Midbrain (tissue), 1 donor: ENCODE measurements at places on chromosomes 16 and 17.
A peak's percentile ranks its signal among the peaks of the same experiment; 100 is the strongest.

- no peak for DNase-seq
These were observed 14.0 kb upstream of the RBFOX1 start for GRCh38 chr16:7318686-7319085.

GRCh38 chr16:53892155-53892554 is 188.2 kb downstream of the FTO start:
- DNase-seq: peak; percentile 83

- no peak for DNase-seq
These were observed 608.6 kb upstream of the GOT2 start for GRCh38 chr16:59342669-59343068.

- peak; percentile 73 for DNase-seq
These were observed 170.8 kb upstream of the FAM20A start for GRCh38 chr17:68771867-68772515.

- DNase-seq: no peak
These were observed 9.2 kb downstream of the TBKBP1 start for GRCh38 chr17:47703191-47703591.

DNA sequence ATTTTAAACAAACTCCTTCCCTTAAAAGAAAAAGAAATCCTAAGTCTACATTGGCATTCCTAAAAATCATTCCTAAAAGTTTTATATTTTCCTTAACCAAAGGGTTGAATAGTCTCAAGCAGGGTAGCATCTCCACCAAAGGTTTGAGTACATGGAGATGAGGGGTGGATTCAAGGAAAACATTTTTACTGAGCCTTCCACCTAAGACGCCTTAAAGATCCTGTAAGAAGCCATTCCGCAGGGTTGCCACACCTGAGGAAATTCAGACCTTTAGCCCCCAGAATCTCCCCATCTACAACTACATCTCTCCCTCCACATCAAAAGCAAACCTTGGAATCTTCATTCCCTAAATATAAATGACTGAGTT is 7.7 kb upstream of the AKTIP start:
- DNase-seq: no peak

- DNase-seq: no peak
These were observed 29.0 kb downstream of the RMI2 start for GRCh38 chr16:11374255-11374654.

DNA sequence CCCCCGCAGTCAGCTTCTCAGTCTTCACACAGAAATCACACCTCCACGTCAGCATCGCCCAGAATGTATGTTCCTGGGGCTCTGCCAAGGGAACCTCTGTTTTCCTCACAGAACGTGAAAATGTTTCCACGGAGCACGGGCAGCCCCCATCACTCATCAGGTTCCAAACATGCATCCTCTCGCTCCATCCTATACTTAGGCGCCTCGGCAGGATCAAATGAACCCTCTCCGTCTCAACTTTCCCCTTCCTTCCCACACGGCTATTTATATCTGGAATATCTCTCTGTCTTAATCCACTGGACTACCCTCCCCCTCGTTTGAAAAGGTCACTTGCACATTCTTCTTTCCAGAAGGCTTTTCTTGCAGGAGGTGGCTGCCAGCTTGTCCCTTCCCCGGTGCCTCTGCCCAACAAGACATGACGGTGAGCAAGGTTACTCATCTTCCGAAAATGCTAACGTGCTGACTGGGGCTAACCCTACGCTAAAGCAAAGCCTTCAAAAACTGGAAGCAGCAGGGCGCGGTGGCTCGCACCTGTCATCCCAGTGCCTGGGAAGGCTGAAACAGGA is 21.6 kb downstream of the NXN start:
- DNase-seq: no peak

DNA sequence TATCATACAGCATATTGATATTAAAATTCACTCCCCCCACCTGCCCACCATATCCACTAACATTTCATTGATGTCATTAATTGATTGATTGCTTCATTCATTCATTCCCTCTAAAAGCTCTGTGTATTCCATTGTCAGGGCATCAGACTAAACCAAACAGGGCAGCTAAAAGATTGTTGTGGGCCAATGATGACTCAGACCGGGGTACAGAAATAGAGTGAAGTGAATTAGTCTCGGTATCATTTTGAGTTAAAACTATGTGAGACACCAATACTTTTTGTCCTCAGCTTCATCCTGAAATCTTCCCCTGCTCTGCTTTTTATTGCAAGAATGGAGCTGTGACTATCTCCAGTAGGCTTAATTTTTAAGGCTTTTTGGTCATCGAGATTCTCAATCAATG is 868.3 kb downstream of the CDH11 start:
- DNase-seq: no peak

DNA sequence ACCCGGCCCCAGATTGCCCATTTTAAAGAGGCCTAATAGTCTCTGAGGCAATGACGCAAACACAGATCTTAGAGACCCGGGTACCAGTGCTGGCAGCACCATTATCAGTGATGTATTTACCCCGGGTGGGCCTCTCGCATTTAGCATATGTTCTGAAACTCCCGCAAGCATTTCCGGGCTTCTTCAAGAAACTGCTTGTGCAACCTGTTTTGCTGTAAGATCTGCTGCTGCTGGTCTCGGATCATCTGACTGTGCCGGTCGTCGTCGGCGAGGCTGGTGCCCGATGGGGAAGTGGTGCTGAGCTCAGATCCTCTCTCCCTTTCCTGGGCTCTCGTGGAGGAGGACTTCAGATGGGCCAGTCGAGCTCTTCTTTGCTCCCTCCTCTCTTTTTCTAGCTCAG is 12.5 kb downstream of the CEP295NL start:
- peak; percentile 51 for DNase-seq

DNA sequence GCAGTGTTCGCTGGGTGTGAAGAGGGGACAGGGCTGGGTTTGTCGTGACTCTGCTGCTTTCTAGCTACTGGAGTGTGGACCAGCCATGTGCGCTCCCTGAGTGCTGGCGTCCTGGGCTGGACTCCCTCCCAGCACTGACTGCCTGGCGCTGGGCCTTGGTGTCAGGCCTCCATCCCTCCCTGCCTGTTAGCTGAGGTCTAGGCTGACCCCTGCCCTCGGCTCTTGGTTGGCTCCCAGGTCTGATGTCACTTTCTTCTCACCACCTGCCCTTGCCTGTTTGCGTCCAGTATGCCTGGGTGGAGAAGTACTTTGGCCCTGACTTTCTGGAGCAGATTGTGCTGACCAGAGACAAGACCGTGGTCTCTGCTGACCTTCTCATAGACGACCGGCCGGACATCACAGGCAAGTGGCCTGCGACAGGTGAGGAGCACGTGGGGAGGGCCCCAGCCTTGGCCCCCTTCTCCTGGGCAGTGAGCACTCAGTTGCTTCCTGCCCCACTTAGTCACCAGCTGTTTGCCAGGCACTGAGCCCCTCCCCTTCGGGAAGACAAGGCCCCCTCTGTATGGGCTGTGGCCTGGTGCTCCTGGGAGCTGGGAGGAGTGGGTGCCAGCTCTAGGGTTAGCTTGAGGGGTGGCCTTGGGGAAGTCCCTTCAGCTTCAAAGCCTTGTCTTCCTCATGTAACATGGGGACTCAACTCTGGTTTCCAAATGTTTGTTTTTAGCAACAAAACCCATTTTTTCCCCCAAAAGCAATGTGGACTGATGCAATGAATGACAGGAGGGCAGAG is 41.5 kb downstream of the NT5M start:
- peak; percentile 29 for DNase-seq

GRCh38 chr17:15298176-15298575 is 33.0 kb upstream of the PMP22 start:
- DNase-seq: no peak

DNA sequence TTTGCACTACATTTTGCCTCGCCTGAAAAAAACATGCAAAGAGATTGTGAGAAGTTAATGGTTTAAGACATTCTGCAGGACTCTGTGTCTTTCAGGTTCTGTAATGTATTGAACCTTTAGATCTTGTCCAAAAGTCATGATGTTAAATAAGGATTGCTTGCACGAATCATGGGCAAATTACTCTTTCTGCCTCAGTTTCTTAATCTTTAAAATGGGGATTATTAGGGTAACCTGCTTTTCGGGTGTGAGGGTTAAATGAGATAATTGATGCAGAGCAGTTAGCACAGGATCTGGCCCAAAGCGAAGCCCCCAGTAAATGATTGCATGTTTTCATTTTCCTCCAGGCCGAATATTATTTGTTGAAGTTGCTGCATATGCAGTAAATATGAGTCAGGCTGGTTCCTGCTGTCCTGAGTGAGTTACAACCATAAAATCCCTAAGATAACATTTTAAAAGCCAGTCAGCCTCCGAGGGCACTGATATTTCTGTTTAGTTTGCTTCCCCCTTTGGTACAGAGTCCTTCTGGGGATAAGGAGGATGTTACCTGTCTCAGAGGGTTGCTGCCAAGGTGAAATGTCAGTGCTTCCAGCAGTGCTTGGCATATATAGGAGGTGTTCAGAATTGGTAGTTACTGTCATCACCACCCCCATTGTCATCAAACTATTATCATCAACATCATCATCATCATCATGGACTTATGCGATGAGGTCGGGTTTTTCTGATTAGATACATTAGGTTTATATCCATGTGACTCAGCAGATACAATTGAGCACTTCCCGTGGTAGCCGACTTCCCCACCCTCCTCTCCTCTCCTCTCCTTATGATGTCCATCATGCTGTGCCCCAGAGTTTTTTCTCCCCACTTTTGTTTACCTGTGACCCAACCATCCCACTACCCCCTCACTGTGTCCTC is 20.6 kb upstream of the ARHGAP17 start:
- DNase-seq: no peak

DNA sequence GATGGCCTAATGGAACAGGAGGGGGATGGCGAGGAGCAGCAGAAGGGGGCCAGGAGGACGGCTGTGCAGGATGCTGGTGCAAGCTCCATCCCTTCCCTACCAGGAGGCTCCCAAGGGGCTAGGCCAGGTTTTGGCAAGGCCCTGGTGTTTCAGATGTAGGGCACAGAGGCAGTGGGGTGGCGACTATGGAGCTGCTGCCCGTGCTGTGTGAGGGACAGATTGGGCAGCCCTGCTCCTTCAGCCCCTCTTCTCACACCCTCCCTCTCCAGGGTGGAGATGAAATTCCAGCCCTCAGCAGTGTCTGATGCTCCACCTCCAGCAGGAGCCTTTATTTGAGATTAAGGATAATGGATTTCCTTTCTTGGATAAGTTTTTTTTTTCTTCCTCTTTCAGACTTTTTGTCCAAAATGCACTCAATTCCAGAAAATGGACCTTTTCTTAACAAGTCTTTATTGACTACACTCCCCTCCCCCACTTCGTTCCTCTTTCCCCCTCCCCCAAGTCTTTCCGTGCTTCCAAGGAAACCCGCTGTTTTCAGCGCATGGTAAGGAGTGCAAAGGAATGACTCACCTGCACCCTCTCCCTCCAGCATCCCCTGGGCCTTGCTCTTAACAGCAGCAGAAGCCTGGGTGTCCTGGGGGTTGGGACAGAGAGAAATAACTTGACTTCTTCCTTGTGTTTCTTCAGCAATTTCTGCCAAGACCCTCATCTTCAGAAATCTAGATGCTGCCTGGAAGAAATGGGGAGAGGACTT is 95.2 kb downstream of the CCDC182 start:
- no peak for DNase-seq

DNA sequence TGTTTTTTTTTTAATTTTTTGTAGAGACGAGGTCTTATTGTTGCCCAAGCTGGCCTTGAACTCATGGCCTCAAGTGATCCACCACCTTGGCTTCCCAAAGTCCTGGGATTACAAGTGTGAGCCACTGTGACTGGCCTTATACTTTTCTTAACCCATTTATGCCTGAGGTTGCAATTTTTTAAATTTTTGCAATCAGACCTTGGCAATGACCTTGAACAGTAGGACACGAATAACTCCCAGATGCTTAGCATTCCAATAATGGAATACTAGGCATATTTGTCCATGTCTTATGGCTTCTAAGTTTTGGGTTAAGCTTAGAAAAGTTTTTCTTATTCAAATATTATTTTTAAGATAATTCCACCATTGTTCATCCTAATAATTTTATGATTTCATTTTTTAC is 28.3 kb upstream of the TMEM97 start:
- no peak for DNase-seq

DNA sequence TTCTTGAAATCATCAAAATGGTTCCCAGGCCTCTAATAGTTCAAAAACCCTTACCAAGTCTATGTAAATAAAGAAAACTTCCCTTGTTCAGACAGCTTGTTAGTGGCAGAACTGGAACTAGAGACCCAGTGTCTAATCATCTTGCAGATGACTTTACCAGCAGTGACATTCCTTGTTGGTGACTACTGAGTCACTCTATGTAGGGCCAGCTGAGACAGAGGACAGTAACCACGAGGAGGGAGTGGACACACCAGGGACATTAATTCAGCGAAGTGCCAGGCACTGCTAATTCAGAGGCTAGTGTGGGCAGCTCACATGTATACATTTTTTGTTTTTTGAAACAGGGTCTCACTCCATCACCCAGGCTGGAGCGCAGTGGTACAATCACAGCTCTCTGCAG is 6.1 kb upstream of the HEATR3 start:
- DNase-seq: no peak

- DNase-seq: no peak
These were observed 19.4 kb downstream of the UNC45B start for GRCh38 chr17:35167046-35167445.

GRCh38 chr17:3722716-3723115 is 987 bp upstream of the HASPIN start:
- no peak for DNase-seq

DNA sequence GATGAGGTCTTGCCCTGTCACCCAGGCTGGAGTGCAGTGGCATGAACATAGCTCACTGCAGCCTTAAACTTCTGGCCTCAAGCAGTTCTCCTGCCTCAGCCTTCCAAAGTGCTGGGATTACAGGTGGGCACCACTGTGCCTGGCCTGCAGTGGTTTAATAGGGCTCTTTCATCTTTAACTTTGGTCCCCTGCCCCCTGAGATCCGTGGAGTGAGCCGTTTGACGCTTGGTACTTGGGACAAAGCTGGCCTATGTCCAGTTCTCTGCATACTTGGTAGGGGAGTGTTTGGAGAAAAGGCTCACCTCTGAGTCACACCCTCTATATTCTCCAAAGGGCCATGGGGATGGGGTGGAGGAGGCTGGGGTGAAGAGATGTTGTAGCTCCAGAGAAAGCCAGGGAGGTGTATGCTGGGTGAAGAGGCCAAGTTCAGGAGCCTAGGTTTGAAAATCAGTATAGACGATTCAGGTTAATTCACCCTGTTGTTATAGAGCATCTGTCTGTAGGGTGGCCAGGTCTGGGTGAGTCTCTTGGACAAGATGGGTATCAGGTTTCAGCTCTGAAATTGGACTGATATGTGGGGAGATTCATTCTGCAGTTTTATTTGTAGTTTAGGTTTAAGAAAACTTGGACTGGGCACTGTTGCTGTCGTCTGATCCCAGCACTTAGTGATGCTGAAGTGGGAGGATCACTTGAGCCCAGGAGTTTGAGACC is 17.6 kb downstream of the ABCC1 start:
- no peak for DNase-seq

- no peak for DNase-seq
These were observed 1.8 kb upstream of the GINS2 start for GRCh38 chr16:85690469-85691064.

GRCh38 chr16:75264999-75265910 is 13.8 kb upstream of the BCAR1 start:
- no peak for DNase-seq
